ENCODE measurements at places on chromosomes 11 and 22.

DNA sequence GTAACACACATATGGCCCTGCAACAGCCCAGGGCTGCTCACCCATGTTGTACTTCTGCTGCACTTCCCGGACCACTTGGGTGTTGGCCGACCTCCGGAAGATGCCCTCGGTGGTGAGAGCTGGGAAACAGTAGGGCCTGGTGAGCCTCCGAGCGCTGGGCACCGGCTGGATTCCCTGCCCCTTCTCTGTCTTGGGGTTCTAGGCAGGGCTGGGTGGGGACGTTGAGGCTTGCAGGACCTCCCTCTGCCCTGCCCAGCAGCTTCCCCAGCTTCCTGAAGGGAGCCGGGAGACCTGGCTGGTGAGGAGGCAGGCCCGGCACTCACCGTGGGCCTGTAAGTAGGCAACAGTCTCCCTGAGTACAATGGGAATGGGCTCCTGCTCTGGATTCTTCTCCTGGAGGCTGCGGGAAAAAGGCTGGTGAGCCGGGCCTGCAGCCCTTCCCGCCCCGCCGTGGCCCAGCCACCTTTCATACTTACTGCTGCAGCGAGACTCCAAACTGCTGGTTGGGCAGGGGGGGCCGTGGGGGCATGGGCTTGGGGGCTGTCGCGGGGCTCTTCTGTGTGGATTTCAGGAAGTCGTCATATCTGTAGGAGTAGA lies 20.2 kb downstream of the ARHGAP1 start:
- DNase-seq: no peak

DNA sequence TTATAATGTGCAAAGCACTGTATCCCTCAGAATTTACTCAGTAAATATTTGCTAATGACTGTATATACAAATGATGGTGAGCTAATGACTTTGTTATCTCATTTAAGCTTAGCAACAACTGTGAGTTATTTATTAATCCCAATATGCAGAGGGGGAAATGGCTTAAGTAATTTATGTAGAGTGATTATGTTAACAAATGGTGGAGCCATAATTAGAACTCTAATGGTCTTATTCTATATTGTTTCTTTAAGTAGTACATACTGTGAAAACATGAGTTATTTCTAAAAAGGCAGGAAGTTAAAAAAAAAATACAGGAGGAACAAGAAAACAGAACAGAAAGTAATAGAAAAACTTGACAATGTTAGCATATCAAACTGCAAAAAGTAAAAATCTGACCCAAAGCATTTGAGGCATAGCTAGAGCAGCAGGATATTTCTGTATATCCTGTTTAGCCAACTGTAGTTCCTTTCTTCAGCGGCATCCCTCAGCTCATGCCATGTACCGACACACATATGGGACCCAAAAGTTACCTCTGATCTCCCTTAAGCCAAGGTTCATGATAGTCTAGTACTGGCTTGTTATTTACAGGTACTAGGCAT lies 94.2 kb downstream of the FCHSD2 start:
- DNase-seq: no peak

DNA sequence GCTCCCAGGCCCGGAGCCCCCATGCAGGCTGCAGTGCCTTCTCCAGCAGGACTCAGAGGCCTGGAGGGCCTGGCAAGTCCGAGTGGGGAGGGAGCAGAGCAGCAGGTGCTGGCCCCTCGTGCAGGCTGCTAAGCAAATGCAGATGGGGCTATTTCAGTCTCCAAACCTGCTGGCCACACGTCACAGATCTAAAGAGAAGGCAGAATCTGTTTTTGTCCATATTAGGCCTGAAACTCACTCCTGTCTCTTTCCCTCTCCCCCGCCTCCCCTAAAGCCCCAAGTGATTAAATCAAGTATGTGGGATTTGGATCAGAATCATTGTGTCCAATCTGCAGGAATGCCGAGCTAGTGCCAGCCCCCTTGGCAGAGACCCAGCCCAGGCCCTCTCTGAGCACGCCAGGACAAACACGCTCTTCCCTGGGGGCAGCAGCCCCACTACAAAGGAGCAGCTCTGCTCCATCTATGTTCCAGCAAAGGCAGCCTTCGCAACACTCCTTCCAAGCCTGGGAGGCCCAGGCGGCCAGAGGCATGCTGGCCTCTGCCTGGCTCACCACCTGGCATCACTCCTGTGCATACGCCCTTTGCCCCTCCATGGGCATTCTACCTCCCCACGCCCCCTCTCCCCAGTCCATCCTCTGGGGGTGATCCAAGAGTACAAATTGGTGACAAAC lies 26.5 kb downstream of the RPL27A start:
- DNase-seq: peak; percentile 99

- no peak for DNase-seq
Measured at GRCh38 chr11:88307749-88308425, 29.6 kb downstream of the CTSC start.

- no peak for DNase-seq
Measured at GRCh38 chr11:44968510-44968909, 17.8 kb upstream of the TP53I11 start.
